ENCODE measurements at places on chromosomes 12 and 14. TPM values are rescaled to one million over a fixed set of nuclear protein-coding genes. Genes with fewer than 3 reads are reported as not detected.
A peak's percentile ranks its signal among the peaks of the same experiment; 100 is the strongest.

Gene RFX4
- total RNA-seq: 0.09 TPM

Gene OR5AU1
- not detected for total RNA-seq

Gene TSHR
- 0.31 TPM for total RNA-seq

Gene SERPINA3
- total RNA-seq: 0.09 TPM

Gene RNF212B
- not detected for total RNA-seq

Gene CD163L1
- 9.4 TPM for total RNA-seq

Gene IRAK3
- 7.8 TPM for total RNA-seq

Gene BEGAIN
- total RNA-seq: 2.0 TPM

- H3K27ac ChIP-seq: peak overlapping the region; percentile 75
- DNase-seq: peak; percentile 81
- H3K27me3 ChIP-seq: peaks cover 8% of the 10 kb centered on the region
- peaks cover 9% of the 10 kb centered on the region for H3K4me1 ChIP-seq
- peak overlapping the region; percentile 73 for H3K4me3 ChIP-seq
These were observed 560 bp downstream of the LGALS3 start for GRCh38 chr14:55129428-55130195.

DNA sequence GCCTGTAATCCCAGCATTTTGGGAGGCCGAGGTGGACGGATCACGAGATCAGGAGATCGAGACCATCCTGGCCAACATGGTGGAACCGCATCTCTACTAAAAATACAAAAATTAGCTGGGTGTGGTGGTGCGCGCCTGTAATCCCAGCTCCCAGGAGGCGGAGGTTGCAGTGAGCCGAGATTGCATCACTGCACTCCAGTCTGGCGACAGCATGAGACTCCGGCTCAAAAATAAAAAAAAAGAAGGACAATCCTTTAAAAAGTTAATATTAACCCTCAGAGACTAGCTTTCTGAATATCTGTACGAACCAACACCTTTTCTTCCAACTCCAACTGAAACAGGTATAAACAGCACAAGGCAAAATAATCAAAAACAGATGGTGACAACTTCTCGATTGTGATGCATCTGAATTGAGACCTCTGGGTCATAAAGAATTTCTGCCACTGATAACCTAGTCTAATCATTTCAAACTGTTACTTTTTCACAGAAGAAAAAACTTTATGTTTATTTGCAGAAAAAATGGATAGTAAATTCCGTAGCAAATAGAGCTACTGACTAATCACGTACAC is 27.8 kb downstream of the CLIP1 start:
- peaks cover 3% of the 10 kb centered on the region for H3K36me3 ChIP-seq
- no peak for DNase-seq
- H3K4me3 ChIP-seq: no peak overlapping the region
- no peaks in the 10 kb centered on the region for H3K27me3 ChIP-seq

DNA sequence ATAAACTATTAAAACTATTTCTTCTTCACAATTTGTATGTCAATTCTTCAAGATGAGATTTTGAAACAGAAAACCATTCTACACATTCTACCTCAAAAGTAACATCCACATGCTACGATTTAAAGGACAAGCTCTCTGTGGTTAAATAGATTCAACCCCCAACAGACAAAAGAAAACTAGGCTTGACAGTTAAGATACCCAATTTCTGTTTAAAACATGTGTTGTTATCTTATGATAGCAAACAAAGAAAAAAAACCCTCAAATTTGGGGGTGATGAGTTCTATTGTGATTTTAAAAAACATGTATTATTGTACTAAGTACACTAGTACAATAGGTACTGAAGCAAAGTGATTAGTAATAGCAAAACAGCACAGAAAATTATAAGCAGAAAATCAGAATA is 33.8 kb downstream of the ATF7 start:
- peak overlapping the region; percentile 68 for H3K27ac ChIP-seq
- DNase-seq: no peak
- no peak overlapping the region for H3K4me3 ChIP-seq

DNA sequence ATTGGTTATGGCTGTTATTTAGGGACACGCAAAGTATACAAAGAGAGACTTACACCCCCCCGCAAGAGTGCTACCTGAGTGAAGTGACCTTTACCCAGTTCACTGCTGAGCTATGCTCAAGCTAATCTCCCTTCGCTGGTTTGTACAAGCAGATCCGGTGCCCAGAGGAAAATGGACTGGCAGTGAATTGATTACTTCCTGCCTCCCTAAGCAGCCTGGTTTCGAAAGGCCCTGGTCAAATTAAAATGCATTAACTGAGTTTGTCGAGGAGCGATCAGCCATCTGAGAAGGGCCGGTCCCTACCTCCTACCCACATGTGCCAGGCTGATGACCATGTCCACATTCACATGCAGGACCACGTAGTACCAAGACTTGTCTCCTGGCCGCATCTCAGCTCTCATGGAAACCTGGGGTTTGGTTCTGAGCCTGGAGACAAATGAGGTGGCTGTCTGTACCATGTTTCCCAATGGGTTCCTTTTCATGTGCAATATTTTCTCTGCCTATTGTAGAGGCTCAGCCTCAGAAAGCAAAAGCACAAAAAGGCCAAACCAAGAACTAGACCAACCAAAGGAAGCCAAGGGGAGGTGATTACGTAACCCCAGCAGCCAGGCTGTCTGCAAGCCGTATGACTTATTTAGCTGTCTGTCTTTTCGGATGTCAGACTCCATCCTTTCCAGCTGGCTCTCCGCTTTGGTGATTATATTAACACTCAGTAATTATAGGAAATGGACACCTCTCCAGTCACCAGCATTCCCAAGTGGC is 284.7 kb upstream of the PWP1 start:
- peak; percentile 7 for DNase-seq
- H3K27ac ChIP-seq: no peak overlapping the region
- no peaks in the 10 kb centered on the region for H3K27me3 ChIP-seq
- no peaks in the 10 kb centered on the region for H3K4me1 ChIP-seq
- H3K4me3 ChIP-seq: no peak overlapping the region
- no peaks in the 10 kb centered on the region for H3K36me3 ChIP-seq

DNA sequence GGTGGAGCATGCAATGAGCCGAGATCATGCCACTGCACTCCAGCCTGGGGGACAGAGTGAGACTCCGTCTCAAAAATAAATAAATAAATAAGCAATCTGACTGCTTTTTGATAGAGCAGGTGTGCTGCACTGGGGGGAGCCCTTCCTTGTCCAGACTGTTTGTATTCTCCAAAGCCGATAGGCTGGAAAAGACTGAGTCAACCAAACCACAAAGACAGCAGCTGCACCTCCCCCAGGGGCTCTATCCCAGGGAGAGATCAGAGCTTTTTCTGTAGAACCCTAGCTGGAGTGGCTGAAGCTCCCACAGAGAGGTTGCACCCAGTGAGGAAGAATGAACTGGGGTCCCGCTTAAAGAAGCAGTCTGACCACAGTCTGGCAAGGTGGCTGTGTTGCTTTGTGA is 45.8 kb upstream of the LALBA start:
- peaks cover 2% of the 10 kb centered on the region for H3K27me3 ChIP-seq
- H3K4me3 ChIP-seq: no peak overlapping the region
- DNase-seq: no peak
- H3K27ac ChIP-seq: no peak overlapping the region
- no peaks in the 10 kb centered on the region for H3K4me1 ChIP-seq

- no peak overlapping the region for H3K4me3 ChIP-seq
- no peaks in the 10 kb centered on the region for H3K4me1 ChIP-seq
- no peak overlapping the region for H3K27ac ChIP-seq
- no peak for DNase-seq
These were observed 350.4 kb downstream of the BMP4 start for GRCh38 chr14:53606203-53606602.
